ENCODE measurements at places on chromosomes 3 and 15. TPM values are rescaled to one million over a fixed set of nuclear protein-coding genes. Genes with fewer than 3 reads are reported as not detected.
A peak's percentile ranks its signal among the peaks of the same experiment; 100 is the strongest.

GRCh38 chr3:187646906-187647660, 23.1 kb downstream of the SST start:
- DNase-seq, result peak; percentile 24

DNA sequence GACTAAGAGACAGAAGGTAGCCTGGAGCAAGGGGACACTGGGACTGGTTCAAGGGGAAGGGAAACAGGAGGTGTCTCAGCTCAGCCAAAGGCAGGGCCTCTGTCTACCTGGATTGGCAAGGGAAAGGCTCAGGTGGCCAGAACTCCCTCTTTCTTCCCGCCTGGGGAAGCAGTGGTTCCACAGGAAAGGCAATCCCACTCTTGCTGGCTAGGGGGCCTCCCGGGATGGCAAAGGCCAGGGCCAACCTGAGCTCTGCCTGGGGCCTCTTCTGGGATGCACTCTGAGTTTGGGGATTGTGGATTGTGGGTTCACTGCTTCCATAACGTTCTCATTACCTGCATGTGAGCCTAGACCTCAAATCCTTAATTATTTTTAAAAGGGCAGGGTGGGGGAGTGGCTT, 13.0 kb upstream of the PARP6 start:
- no peak for DNase-seq

DNA sequence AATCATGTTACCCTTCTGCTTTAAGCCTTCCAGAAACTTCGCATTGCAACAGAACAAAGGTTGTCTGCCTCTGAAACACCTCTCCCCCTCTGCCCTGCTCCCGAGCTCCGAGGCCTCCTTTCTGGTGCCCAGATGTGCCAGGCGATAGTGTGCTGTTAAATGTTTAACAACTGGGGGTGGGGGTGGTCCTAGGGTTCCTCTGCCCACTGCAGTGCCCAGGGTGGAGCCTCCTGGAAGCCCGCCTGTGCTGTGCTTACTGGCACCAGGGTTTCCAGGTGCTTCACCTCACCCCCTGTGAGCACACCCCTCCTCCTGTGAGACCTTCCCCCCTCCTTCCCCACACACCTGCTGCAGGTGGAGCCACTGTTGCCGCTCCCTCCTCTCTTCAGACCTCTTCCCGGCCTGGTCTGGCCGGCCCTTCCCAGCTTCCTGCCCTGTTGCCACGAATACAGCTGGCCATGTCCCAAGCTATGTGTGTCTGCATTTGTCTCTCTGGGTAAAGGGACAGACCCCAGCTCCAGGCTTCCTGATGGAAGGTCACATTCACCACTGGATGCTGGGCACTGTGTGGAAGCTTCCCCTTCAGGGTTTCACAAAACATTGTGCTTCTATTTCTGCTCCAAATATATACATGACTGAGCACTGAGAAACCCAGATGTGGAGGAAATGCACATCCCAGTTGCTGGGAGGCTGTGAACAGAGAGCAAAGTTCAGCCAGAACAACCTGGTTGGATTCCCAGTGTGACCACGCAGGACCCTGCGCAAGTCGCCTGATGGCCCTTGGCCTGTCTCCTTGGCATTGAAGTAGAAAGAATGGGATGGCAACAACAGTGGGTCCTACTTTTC, 37.2 kb downstream of the MGLL start:
- DNase-seq, result no peak

DNA sequence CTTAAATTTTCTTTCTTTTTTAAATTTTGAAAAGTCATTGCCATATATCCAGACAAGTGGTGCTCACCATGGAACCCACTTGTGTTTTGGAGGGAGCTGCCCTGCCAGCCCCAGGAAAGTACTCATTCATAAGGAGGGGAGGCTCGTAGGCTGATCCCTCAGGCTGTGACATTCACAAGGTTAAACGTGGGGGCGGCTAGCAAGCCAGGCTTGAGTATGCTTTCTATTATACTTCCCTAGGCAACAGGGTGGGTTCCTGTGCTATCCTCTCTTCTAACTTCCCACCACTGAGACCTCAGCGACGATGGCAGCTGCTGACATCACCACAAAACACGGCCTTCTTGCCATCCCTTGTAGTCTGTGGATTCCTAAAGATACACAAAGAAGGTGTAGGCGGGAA, 160.5 kb upstream of the C2CD4B start:
- no peak for DNase-seq

GRCh38 chr15:88636654-88637053, 2.2 kb upstream of the ISG20 start:
- DNase-seq, result no peak

GRCh38 chr15:100566850-100567628, 34.9 kb downstream of the LINS1 start:
- DNase-seq, result no peak

DNA sequence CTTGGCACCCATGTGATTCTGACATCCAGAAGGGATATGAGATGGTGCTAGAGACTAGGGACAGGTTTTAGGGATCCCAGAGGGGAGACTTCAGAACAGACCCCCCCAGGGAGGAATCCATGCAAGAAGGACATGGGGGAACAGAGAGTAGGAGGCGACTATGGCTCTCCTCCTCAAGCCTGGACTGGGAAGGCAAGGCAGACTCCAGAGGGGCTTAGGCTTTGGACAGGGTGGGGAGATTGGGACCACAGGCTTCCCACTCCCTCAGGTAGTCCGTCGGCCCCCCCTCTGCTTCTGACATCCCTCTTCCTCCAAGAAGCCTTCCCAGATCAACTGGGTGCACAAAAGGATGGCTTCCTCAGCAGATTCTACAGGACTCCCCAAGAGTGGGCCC, 3.0 kb upstream of the VIPR1 start:
- DNase-seq, result no peak

DNA sequence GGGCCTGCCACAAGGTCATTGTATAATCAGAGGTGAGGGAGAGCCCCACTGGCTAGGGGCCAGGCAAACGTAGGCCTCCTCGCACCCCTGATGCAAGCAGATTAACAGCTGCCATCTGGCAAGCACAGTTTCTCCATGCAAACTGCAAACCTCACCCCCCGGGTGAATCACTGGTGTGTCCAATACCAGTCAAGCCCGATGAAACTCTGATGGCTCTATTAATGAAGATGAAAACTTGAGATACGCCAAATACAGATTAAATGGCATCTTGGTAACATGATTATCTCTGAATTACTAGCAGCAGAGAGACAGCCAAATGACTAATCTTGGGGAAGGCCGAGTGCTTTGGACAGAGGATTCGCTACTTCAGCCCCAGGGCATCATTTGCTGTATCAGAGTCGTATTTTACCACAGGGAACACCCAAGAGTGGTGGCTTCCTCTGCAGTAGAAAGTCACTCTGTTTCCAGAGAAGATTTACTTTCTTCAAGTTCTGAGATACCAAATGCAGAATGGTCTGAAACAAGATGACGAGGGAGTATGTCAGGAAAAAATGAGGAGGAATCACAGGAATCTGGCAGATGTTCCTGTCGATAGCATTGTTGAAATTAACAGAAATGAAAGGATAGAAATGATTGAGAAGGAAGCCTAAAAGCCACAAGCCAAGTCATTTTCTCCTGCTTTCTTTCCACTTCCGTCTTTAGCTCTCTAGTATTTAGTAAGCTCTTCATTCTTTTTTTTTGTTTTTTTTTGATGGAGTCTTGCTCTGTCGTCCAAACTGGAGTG, 96.2 kb upstream of the NR2F2 start:
- peak; percentile 75 for DNase-seq

GRCh38 chr15:59519329-59519728, 81.3 kb downstream of the FAM81A start:
- no peak for DNase-seq

DNA sequence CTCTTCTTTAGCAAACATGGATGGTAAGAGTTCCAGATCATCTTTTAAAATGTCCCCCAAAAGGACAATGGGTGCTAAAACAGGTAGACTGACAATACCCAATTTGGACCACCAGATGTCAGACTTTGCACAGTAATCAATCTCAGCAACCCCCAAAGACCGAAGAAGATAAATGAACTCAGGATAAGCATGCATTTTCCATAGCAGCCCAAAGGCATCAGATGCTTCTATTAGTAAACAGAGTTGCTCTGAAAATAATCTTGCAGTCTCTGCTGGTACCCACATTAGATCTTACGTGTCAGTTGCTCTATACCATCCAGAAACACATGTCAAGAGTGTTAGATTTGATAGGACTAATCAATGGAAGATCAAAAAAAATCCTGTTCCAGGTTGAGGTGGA, 20.6 kb downstream of the MYH15 start:
- DNase-seq, result no peak

- peak; percentile 14 for DNase-seq
Observed at GRCh38 chr15:68470049-68470742, 38.2 kb upstream of the ITGA11 start.

GRCh38 chr15:56327721-56328502, 37.3 kb upstream of the TEX9 start:
- no peak for DNase-seq

DNA sequence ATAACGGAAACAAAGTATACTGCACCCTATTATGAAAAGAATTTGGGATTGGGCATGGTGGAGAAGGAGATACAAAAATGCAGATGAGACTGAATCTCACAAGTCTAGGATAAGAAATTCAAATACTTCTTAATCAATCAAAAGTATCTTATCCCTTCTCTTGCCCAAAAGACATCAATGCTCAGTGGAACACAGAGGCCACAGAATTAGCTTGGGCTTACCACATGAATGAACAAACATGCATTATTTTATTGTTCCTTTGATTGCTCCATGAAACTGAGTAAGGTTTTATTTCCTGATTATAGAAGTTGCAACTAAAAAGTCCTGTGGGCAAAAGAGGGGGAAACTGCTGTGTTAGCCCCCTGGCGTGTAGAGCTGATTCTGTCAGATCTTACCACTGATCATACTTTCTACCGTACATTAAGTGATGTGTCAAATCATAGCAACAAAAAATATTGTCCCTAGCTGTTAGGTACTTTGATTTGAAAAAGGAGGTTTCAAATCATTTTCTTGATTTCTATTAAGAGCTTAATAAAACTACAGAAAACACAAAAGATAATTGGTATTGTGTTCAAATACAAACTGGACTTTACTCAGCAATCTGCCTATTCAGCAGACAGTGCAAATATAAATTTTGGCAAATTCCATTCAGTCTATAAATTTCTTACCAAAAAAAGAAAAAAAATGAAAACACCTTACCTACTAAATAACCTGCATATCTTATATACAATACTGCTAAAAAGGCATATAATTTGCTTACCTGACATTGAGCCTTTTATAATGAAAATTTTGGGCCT, 7.9 kb upstream of the GASK1A start:
- no peak for DNase-seq

- peak; percentile 39 for DNase-seq
Observed at GRCh38 chr3:66485291-66485968, 15.4 kb downstream of the LRIG1 start.

RPUSD3 gene
- total RNA-seq, result 42.9 TPM

CCDC54 gene
- total RNA-seq, result not detected

MYRIP gene
- 1.9 TPM for total RNA-seq

MAGI1 gene
- 3.7 TPM for total RNA-seq

PLA2G4D gene
- not detected for total RNA-seq

Measured in MG63 (cell line).